ENCODE measurements at places on chromosomes 11 and 22.

- no peak for DNase-seq
Observed at GRCh38 chr11:90661233-90661632, 438.4 kb upstream of the CHORDC1 start.

- DNase-seq: peak; percentile 69
Observed at GRCh38 chr22:43376765-43377547, 33.8 kb upstream of the SCUBE1 start.

GRCh38 chr11:1302461-1303125 lies 6.8 kb downstream of the TOLLIP start:
- DNase-seq: no peak

- DNase-seq: no peak
Observed at GRCh38 chr22:45738206-45738605, 66.6 kb downstream of the ATXN10 start.

GRCh38 chr11:34907934-34908593 lies 8.1 kb downstream of the APIP start:
- no peak for DNase-seq

- no peak for DNase-seq
Observed at GRCh38 chr11:124892146-124892545, 5.5 kb downstream of the ROBO4 start.

GRCh38 chr22:38313384-38313955 lies 3.8 kb downstream of the CSNK1E start:
- peak; percentile 94 for DNase-seq

- DNase-seq: no peak
Observed at GRCh38 chr11:124240621-124241397, at the start of gene OR8G1. Gene OR8G1, plus strand, starts transcription at chr11:124241095. Its CDS starts 8,581 bp downstream, at chr11:124249676.

GRCh38 chr22:24069721-24070120 lies 58.6 kb downstream of the CABIN1 start:
- no peak for DNase-seq

DNA sequence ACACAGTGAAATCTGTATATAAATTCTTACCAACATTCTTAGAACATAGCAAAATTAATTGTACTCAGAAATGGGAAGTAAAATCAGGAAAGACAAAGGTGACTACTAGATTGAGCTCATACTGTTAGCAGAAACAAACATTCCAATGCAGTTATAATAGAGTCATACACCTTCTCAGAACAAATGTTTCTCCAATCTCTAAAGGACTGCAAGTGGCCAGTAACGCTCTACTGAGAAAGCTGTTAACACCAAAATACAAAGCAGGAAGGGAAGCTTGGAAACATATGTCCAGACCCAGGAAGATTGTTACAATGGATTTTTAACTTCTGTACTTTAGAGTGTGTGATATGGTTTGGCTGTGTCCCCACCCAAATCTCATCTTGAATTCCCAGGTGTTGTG lies 341.5 kb downstream of the LARGE1 start:
- DNase-seq: no peak

GRCh38 chr22:27605390-27605789 lies 196.2 kb downstream of the MN1 start:
- DNase-seq: no peak

DNA sequence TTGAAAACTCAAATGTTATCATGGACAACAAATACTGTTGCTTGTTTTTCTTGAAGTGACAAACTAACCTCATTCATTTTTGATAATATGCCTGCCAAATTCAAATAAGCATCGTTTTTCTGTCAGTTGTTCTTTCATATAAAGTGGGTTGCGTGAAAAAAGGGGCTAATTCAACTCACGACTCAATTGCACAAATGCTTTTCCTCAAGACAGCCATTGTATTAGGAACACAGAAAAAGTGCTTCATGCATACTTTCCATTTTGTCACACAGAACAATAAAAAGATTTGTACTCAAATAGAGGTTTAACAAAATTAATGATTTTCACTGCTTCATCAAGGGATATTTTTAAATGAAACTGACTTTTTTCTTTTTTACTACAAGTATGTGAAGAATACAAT lies 94.6 kb upstream of the ALKBH3 start:
- no peak for DNase-seq

GRCh38 chr11:108019870-108020540 lies 11.3 kb downstream of the CUL5 start:
- peak; percentile 14 for DNase-seq

- DNase-seq: no peak
Observed at GRCh38 chr22:41846268-41846987, 13.5 kb downstream of the SREBF2 start.

- DNase-seq: peak; percentile 29
Observed at GRCh38 chr11:9687711-9688477, 24.0 kb downstream of the SWAP70 start.

- peak; percentile 56 for DNase-seq
Observed at GRCh38 chr22:27952779-27953178, 33.7 kb upstream of the PITPNB start.

DNA sequence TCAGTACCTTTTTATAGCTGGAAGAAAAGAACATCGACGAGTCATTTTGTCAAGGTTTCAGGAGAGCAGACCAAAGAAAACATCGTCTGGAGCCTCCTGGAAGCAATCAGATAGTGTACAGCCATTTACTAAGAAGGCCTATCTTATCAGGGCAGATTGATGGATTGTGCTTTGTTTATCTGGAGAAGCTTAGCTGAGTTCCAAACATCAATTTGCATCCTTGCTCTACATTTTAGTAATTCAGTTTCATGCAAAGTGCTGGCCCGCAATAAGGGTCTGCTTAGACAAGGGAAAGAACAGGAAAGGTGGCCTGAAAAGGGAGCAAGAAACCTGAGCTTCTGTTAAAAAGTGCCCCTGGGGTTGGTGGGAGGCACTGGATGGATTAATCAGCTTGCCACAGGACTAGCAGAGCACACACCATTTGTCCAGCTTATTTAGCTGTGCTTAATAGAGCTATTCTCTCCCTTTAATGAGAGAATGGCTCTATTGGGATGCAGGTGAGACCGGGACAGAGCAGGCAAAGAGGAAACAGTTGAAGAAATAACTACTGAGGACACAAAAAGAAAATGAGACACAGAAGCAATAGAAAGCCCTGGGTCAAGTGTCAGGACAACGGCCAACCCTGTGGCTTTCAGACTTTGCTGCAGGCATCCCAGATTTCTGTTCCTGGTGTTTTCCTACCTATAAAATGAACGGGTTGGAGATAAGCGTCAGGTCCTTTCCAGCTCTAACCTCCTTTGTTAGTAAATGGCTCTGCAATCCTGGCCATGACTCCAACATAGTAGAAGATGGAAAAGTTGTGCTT lies 122.1 kb upstream of the TTC12 start:
- no peak for DNase-seq

- peak; percentile 3 for DNase-seq
Observed at GRCh38 chr11:99773646-99774045, 752.9 kb downstream of the CNTN5 start.

DNA sequence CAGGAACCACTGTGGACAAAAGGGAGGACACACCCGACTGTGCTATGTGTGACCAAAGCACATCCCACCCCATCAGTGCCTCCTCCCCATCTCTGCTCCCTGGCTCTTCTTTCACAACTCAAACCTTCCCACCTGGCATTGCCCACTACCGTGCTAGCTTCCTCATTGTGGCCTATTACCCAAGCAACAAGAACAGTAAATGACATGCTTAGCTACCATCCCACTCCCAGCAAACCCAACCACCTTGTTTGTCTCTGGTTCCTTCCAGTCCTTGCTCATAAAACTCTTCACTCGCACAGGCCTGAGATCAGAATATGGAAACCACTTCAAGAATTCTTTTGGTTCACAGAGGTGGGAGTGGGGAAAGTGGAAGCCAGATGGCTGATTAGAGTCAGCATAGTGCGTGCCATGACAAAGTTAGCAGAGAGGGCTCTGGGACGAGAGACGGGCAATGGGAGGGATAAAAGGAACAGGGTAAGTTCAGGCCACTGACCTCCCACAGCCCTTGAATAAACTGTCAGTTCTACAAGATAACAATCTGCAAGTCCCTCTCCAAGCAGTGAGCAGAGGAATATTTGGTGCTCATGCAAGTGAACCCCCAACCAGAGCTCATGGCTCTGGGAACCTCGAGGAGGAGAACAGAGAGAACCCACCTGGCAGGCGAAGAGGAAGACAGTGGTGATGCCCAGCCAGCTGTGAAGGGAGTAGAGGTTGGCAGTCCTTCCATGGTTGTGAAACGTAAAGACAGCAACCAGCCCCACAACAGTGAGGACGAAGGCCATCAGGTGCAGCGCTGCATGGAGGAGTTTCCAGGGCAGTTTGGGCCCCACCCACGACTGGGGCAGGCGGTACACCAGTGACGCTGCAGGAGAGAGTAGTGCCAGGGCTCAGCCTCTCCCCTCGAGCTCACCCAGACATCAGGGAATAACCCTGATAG lies 8.3 kb downstream of the CYB561A3 start:
- no peak for DNase-seq

DNA sequence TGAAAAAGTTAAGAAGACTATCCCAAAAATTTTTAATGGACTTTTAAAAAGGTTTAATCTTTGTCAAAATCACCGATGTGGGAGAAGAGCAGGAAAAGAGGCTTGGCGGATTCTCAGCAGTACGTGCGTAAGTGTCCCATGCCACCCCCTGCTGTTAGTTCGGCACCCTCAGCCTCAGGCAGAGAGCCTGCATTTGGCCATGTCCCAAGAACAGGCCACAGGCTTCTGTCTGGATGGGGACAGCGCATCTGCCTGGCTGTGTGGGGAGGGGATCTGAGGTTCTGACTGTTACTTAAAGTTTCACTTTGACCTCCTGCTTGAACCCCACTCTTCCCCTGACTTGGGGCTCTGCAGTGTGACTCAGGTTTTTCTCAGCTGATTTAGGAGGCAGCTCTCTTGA lies 35.3 kb downstream of the EXT2 start:
- DNase-seq: no peak

DNA sequence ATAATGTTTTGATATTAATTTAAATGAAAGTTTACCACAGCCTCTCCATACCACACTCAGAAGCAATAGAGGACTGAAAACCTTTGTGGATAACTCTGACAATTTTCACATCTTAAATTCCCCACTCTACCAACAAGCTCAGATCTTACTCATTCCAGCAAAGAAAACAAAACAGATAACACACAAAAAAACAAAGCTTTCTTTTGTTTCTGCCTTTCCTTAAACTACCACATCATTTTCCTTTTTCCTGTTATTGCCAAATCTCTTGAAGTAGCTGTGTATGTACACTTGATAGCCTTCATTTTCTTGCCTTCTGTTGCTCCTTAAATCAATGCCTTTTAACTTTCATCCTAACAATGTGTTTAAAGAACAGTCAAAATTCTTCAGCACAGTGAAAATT lies 484.9 kb downstream of the NTM start:
- no peak for DNase-seq

GRCh38 chr22:35617137-35617755 lies at the start of gene MB:
Gene MB, minus strand, starts transcription at chr22:35617329. Its CDS starts 72 bp downstream, at chr22:35617257.
- DNase-seq: no peak

DNA sequence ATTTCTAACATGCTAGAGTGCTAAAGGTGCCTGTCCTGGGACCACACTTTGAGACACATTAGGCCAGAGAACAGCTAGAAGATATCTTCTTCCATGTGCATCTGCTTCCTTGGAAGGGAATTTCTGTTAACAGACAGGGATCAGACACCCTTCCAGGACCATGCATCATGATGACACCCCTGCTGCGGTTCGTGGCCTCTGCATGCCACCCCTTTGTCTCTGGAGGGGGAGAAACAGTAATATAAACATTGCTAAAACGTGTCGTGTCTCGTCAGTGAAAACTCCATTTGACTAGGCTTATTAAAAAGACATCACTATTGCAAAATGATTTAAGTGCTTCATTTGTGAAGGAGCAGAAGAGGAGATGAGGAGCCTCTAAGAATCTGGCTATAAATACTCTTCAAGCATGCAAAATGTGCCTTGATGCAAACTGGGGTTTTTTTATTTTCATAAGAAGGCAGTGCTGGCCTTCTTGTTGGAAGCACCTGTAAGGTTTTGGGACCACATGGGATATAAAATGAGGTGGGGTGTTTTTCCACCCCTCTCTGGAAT lies 141.6 kb downstream of the MYO18B start:
- no peak for DNase-seq

DNA sequence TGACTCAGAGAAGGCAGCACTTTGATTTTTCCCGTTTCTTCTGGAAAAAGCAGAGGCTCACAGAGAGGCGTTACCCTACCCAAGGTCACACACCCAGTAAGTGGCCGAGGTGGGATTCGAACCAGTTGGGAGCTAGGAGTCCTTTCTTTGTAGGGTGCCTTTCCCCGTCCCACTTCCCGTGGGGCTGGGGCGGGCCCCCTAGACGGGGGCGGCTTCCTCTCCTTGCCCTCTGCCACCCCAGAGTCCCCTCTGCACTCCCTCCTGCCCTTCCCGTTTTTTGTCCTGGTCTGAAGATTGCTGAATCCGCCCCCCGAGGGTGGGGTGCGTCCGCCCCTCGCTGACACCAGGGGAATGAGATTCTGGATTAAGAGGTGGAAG lies 747 bp downstream of the TPCN2 start:
- no peak for DNase-seq

DNA sequence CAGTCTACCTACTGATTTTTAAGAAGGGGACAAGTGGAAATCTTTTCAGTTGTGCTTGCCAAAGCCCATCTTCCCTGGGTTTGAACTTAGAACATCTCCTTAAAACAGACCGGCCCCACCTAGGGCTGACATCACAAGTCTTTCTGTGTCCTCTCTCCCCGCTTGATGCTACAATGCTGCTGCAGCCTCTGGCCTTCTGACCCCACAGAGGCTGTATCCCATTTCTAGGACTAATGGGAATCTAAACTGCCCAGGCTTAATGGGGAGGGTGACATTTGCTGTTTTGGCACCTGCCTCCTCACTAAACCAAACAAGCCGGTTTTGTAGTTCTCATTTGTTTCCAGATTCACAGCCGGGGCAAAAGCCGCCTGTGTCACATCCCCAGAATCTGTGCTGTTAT lies 121.3 kb upstream of the CADM1 start:
- DNase-seq: no peak

- no peak for DNase-seq
Observed at GRCh38 chr11:19867064-19867463, 154.4 kb downstream of the NAV2 start.

GRCh38 chr11:96538622-96539021 lies 148.8 kb downstream of the JRKL start:
- no peak for DNase-seq

- DNase-seq: no peak
Observed at GRCh38 chr11:131378931-131379330, 8.5 kb downstream of the NTM start.

- DNase-seq: peak; percentile 96
Observed at GRCh38 chr22:45997077-45997776, 20.3 kb upstream of the WNT7B start.

DNA sequence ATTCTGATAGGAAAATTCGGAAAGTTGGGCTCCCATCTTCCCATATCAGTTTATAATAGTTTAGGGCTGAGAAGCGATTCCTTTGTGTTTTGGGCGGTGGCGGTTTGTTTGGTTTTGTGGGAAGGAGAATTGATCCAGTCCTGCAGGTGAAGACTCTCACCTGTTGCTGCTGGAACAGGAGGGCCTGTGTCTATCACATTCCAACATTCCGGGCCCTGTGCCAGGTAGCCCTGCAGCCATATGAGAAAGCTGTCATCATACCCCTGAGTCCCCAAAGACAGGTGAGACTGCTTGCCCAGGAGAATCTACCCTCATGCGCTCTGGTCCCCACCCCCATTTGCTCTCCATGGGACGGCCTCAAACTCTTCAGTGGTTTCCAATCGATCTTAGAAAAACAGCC lies 62.1 kb downstream of the TRAF6 start:
- no peak for DNase-seq

- DNase-seq: no peak
Observed at GRCh38 chr11:131544591-131544990, 174.2 kb downstream of the NTM start.

GRCh38 chr11:43327987-43328386 lies 16.2 kb downstream of the API5 start:
- DNase-seq: peak; percentile 93
